ENCODE measurements at places on chromosomes 16 and 17.

DNA sequence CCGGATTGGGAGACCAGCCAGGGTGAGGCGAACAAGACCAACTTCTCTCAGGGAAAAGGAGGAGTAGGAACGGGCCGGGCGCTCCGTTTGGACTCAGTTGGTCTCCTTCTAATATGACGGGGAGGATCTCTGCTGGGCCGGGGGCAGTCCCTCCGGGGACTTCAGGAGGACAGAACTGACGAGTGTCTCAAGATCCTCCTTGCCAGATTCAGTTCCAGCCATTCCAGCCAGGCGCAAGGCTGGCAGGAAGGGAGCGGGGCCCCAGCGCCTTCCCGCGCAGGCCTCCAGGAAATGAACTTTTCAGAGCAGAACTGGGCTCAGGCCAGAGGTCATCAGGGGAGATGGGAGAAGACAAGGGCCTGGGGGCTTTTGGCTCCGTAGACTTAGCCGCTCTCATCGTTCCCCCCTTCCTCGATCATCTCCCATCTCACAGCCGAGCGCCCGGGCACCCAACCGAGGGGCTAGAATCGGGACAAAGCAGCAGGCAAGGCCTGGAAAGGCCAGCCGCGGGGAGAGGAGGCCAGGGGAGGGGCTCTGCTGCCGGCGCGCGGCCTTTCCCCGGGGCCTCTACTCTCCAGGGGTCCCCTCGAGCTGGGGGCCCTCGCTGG lies 1.6 kb downstream of the ZNF423 start:
- DNase-seq, result no peak

GRCh38 chr17:20315821-20316220 lies 151.5 kb downstream of the LGALS9B start:
- DNase-seq, result no peak

DNA sequence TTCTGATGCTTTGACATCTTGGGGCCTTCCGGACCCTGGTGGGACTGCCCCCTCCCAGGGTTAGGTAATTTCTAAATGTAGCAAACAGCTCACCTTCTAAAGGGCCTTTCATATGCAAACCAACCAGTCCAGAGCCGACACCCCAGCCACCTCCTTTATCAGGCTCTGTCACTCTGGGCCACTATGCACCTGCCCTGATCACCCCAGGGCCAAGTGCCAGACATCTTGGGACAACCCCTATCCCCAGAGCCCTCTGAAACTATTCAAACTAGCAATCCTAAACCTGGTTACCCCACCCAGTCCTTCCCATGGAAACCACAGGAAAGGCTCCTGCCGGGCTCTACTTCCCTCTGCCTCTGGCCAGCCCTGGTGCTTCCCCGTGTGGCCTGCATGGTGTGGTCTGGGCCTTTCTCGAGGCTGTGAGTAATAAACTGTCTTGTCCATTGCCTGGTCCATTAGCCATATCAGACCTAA lies 91.2 kb upstream of the TNRC6C start:
- no peak for DNase-seq

GRCh38 chr17:82938873-82939620 lies 99.2 kb upstream of the ZNF750 start:
- no peak for DNase-seq

Data from activated gamma-delta T cell treated with Interleukin-2 at 50 U/mL for 16 hours (primary cell).